Prostate gland (tissue), 2 donors: ENCODE measurements at places on chromosomes 7 and 10. TPM values are rescaled to one million over a fixed set of nuclear protein-coding genes. Genes with fewer than 3 reads are reported as not detected.

The CH25H gene
- total RNA-seq: 1.6 TPM

The LRRD1 gene
- 0.40 TPM for total RNA-seq

The WIPF3 gene
- total RNA-seq: 85.9 TPM

The ARMH3 gene
- 15.1 TPM for total RNA-seq

The CISD1 gene
- total RNA-seq: 16.9 TPM

The ARHGAP22 gene
- 4.4 TPM for total RNA-seq

The KEL gene
- total RNA-seq: 0.09 TPM

The BTBD16 gene
- total RNA-seq: not detected

The AMPH gene
- 5.9 TPM for total RNA-seq

The LRIT1 gene
- not detected for total RNA-seq

The GALNT17 gene
- total RNA-seq: 58.1 TPM

The CCDC172 gene
- not detected for total RNA-seq

The NUTM2E gene
- 0.57 TPM for total RNA-seq

The TMEM213 gene
- total RNA-seq: 0.55 TPM
